NCI-H446 (cell line): ENCODE measurements at places on chromosomes 12 and 14.

DNA sequence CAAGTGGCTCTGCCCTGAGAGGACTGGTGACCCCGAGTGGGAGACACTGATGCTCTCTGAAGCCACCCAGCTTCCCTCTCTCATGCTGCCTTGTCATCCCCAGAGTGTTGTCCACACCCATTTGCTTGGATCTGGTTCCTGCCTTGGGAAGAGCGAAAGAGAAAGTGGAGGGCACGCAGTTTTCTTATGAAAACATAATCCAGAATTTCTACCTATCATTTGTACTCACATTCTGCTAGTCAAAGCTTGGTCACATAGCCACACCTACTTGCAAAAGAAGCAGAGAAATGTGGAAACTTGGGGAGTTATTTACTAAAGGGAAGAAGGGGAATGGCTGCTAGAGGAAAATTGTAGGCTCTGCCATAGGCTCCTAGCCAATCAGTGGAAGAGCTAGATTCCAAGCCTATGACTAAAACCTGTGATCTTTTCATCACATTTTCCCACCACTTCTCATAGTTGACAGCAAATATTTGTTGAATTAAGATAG, 326.3 kb downstream of the ZFP36L1 start:
- DNase-seq: no peak

DNA sequence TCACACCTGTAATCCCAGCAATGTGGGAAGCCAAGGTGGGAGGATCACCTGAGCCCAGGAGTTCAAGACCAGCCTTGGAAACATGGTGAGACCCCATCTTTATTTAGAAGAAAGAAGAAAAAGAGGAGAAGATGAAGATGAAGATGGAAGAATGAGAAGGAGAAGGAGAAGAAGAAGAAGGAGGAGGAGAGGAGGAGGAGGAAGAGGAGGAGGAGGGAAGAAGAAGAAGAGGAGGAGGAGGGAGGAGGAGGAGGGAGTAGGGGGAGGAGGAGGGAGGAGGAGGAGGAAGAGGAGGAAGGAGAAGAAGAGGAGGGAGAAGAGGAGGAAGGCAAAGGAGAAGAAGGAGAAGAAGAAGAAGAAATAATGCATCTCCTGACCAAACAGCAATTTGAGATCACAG, 9.0 kb upstream of the KRT1 start:
- DNase-seq: no peak

DNA sequence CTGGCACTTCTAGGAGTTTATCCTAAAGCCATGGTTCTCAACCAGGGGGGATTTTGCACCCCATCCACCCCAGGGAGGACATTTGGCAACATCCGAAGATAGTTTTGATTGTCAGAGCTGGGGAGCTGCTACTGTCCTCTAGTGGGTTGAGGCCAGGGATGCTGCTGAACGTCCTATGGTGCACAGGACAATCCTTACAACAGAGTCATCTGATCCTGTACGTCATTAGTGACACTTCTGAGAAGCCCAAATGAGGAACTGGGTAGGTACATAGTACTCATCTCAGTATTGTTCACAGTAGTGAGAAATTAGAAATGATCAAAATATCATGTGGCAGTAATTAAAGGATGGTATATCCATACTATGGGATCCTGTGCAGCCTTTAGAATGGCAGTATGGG, 185.1 kb downstream of the CHST11 start:
- no peak for DNase-seq

DNA sequence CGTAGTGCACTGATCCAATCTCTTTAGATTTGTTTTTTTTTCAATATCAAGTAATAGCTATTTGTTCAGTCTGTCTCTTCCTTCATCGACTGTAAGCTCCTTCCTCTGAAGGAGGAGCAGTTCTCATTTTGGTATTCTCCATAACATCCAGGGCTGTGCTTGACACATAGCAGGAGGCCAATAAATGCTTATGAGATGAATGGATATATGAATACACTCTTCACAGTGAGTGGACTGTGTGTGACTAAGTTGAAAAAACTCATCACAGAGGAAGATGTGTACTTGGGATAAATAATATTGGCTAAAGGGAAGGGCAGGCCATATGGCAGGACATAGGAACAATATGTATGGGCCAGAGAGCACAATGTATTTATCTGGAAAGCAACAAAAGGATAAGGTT, 205.3 kb upstream of the PRICKLE1 start:
- DNase-seq: no peak

GRCh38 chr12:43951286-43951685, 115.4 kb downstream of the TMEM117 start:
- no peak for DNase-seq

DNA sequence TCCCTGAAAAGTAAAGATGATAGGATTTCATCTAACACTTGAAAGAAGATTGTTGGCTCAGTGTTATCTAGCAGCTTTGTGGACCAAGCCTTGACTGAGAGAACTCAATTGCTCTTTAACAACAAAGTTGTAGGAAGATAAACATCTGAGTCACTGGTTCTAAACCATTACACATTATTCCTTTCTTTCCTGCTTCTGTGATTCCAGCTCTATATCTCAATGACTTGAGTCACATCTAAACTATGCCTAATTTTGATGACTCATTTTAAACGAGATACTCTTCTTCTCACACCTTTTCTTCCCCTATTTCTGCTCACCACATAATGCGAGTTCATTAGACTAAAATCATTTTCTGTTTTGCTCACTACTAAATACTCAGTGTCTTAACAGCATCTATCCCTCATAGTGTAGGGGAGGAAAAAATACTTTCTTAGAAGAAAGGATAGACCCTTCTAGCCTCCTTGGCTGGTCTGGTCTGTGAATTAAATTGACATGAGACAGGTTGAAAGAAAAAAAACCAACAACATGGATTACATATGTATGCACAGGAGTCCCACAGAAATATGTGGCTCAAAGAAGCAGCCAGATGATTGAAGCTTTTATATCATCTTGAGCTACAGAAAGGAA, 201.4 kb downstream of the C12orf50 start:
- no peak for DNase-seq

DNA sequence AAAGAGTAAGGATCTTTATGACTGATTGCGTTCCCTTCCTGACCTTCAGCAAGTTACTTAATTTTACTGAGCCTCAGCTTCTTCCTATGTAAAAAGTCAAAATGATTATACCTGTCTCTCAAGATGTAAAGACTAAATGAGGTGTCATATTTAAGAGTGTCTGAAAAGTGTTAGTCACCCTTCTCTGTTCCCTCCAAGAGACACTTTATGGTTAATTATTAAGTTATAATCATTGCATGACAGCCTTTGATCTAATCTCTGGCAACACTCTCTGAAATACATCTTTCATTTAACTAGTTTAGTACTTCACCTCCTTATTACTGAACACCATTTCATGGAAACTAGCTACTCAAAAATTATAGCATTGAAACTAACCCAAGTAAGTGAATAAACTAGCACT, 54.8 kb downstream of the BMAL2 start:
- DNase-seq: no peak

DNA sequence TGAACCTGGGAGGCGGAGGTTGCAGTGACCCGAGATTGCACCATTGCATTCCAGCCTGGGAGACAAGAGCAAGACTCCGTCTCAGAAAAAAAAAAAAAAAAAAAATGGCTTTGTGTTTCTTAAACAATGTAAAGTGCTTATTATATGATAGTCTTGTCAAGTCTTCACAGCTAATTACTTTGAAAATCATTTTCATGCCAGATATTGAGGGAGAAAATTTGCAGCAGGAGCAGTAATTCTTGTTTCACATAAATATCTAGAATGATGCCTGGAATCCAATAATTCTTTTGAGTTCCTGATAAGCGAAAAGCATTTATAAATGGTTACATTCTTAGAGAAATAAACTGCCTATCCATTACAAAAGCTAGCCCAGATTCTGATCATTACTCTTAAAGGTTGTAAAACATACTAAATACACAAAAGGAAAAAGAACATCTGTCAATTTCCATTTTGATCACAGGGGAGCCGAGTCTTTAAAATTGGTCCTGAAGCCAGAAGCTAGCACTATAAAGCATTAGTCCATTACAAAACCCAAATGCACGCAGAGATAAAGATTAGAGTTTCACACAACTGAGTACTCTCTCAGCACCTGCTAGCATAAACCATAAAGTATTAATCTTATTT, 50.3 kb downstream of the IFT81 start:
- no peak for DNase-seq

- DNase-seq: no peak
These were observed 49.7 kb downstream of the LRIG3 start for GRCh38 chr12:58870595-58870994.

- DNase-seq: no peak
These were observed 2.1 kb upstream of the NCOR2 start for GRCh38 chr12:124569375-124570148.

DNA sequence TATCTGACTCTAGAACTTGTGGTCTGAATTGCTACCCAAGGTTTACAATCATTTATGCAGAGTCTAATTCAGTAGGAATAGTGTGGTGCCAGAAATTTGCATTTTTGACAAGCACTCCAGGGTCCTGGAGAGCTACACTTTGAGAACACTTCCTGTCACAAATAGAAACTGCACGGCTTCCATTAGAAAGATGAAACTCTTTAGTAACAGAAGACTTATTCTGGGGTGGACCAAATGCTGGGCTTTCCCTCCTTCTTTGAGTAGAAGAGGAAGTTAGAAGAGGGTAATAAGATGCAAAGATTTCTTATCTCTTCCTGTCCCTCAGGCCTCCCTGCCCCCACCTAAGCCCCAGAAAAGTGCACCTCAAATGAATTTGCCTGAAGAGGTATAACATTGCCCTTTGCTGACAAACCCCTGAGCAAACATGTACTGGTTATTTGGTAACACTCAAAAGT, 28.4 kb downstream of the DGLUCY start:
- no peak for DNase-seq

- DNase-seq: peak; percentile 74
These were observed 54.8 kb upstream of the PTHLH start for GRCh38 chr12:28027328-28027727.

DNA sequence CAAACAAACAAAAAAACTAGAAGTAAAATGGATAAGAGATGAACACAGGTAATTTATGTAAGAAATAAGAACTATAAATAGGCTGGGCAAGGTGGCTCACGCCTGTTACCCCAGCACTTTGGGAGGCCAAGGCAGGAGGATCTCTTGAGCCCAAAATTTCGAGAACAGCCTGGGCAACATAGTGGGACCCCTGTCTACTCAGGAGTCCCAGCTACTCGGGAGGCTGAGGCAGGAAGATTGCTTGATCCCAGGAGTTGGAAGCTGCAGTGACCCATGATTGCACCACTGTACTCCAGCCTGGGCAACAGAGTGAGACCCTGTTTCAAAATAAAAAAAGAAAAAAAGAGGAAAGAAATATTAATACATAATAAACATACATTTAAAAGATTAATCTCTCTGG, 22.7 kb upstream of the ABCD4 start:
- DNase-seq: no peak

DNA sequence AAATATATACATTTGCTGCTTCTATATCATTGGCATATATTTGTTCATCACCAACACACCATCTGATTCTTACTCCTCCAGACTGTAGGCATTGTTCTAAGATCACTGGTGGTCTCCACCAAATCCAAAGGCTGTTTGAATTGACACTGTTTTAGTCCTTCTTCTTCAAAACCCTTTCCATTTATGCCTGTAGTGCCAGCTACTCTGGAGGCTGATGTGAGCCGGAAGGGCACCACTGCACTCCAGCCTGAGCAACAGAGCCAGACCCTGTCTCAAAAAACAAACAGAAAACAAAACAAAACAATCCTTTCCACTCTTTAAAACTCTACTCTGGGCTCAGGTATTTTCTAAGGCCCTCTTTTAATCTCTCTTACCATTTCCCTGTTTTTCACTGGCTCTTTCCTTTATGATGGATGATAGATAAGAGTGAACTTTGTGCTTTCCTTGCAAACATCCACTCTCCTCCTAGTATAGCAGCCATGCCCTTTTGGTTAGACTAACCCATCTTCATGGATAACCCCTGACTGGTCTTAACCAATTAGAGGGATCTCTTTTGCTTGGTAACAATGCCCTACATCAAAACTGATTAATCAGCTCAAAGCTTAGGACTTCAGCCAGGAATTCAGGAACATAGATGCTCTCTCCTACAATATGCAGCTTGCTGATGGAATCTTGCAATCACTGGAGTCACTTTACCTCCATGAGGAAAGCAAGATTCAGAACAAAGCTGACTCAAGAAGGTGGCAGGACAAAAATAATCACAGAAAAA, 24.9 kb downstream of the SPTSSA start:
- DNase-seq: no peak

- no peak for DNase-seq
These were observed 10.3 kb upstream of the LRP1-AS start for GRCh38 chr12:57157588-57158173.

DNA sequence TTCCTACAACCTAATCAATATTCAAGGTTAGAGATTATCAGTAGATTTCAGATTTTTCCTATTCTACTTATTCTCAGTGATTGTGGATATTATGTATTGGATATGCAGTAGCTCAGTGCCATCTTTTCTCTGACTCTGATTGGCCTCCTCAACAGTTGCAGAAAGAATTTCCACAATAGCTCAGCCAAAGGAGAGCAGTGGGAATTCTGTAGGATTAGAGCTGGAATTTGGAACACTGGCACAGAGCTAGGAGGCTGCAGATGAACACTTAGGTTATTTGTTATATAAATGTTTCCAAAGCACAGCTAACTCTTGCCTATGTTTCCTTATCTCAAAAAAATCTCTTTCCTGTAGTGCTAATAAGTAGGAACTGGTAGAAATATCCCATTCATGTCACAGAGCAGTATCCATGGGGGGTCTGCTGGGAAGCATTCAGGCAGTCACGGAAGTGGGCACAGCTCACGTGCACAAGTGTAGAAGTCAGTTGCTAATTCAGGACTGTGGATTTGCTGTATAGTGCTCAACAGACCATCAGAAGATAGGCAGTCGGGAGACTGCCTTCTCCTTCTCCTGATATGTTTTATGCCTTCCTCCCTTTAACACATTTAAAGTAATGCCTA, 116.2 kb upstream of the TMEM260 start:
- DNase-seq: no peak

GRCh38 chr12:26612203-26612602, 220.8 kb downstream of the ITPR2 start:
- DNase-seq: no peak

- no peak for DNase-seq
These were observed 87.8 kb upstream of the DYNC1H1 start for GRCh38 chr14:101876555-101876938.

- peak; percentile 73 for DNase-seq
These were observed at the start of gene ESRRB for GRCh38 chr14:76375947-76376404. Gene ESRRB (plus strand): TSS chr14:76376137. CDS start chr14:76376402, 265 bp downstream.

DNA sequence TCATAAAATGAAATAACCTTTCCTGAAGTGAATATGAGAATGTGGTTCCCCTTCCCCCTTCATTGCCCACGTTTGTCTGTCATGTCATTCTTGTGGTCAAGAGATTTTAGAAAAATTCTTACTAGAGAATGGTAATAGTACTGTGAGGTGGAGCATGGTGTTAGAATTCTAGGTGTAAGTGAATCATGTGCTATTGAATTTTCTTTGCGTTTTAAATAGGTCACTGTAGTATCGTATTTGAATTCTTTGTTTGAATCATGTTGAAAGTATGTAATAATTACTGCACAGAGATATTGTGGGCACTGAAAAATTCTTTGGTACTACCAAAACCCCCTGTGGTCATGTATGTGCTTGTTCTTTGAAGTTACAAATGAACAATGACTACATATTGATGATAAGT, 49.9 kb downstream of the FUT8 start:
- DNase-seq: no peak

- DNase-seq: no peak
These were observed at the start of gene DCN for GRCh38 chr12:91182636-91183455. Gene DCN (minus strand): TSS chr12:91182817. CDS start chr12:91178552, 4,265 bp downstream.

GRCh38 chr14:69838881-69839416, 40.3 kb upstream of the SMOC1 start:
- DNase-seq: no peak
